Ureter (tissue), 1 donor: ENCODE measurements at places on chromosomes 12 and 14. TPM values are rescaled to one million over a fixed set of nuclear protein-coding genes. Genes with fewer than 3 reads are reported as not detected.

DNA sequence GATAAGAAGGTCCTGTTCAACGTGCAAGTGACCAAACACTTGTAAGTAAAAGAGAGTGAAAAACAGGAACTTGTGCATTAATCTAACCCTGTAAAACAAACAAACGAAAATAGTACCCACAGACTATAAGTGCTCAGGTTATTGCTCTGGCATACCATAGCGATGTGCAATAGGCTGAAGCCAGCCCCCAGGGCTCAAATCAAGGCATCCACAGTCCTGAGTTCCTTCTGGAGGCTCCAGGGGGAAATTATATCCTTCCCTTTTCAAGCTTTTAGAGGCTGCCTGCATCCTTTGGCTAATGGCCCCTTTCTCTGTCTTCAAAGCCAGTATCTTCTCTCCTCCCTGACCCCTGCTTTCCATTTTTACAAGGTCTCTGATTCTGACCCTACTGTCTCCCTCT, 8.1 kb upstream of the CMAS start:
- DNase-seq: no peak

- no peak for DNase-seq
Measured at GRCh38 chr12:50401500-50402081, 906 bp downstream of the LARP4 start.

DNA sequence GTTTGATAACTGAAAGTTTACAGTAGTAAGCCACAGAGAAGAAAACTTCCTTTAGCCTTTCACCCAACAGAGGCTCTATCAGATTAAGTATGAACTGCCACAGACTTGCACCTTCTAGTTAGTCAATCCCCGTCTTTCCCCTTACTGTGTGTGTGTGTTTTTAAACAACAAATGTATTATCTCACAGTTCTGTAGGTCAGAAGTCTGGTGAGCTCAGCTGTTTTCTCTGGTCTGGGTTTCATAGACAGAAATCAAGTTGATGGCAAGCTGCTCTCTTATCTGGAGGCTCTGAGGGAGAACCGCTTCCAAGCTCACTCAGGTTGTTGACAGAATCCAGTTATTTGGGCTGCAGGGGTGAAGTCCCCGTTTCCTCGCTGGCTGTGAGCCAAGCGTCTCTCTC, 320.5 kb downstream of the PRKD1 start:
- no peak for DNase-seq

The CPM gene
- 35.4 TPM for total RNA-seq

The PALS1 gene
- total RNA-seq: 36.8 TPM

DNA sequence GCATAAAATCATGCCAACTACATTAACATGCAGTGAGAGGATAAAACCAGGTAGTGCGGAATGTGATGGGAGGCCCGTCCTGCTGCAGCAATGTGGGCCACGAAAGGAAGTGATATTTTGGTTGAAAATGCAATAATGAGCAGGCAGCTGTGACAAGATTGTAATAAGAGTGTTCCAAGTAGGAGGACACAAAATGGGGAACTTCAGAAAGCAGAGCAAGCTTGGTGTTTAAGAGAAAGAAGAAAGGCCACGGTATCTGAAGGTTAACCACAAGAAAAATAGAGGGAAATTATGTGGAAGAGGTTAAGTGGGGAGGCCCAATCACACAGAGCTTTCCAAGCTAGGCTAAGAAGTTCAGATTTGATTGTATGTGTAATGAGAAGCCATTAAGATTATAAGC, 34.3 kb downstream of the OVCH1 start:
- DNase-seq: no peak

DNA sequence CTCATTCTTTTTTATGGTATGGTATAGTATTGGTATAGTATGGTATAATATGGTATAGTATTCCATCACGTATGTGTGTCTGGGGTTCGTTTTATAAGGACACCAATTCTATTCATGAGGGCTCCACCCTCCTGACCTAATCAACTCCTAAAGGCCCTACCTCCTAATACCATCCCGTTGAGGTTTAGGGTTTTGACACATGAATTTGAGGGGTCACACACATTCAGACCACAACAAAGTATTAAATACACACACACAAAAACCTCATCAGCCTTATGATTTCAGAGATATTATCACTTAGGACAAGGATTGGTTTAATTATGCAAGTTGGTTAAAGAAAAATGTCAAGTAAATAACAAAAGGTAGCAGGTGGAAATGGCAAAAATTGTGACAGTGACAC, 54.1 kb upstream of the CHST11 start:
- no peak for DNase-seq

DNA sequence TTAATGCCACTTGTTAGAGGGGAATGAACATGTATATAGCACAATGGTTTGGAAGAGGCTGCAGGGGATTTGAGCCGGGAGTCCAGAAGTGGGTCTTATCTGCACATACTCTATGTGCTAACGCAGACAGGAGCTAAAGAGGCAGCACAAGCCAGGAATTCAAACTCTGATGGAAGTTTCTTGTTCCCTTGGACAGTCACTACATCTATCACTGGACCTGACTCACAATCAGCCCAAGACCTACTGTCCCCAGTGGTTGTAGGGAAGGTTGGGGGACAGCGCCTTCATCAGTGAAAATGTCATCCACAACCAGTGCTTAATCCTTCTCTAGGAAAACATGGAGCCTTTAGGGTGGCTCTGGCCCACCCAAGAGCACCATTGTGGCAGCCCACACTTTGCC, 107.8 kb downstream of the GCH1 start:
- DNase-seq: no peak
